A673 (cell line): ENCODE measurements at places on chromosomes 7 and 10.

GRCh38 chr10:23404461-23404980, 34.4 kb upstream of the OTUD1 start:
- no peak overlapping the region for H3K27ac ChIP-seq
- no peak overlapping the region for H3K4me3 ChIP-seq
- H3K4me1 ChIP-seq, result no peaks in the 10 kb centered on the region

- H3K27ac ChIP-seq, result no peak overlapping the region
- H3K27me3 ChIP-seq, result no peaks in the 10 kb centered on the region
- H3K4me3 ChIP-seq, result no peak overlapping the region
- no peak for DNase-seq
These were observed 127.2 kb upstream of the PPP2R2D start for GRCh38 chr10:131773370-131774343.

DNA sequence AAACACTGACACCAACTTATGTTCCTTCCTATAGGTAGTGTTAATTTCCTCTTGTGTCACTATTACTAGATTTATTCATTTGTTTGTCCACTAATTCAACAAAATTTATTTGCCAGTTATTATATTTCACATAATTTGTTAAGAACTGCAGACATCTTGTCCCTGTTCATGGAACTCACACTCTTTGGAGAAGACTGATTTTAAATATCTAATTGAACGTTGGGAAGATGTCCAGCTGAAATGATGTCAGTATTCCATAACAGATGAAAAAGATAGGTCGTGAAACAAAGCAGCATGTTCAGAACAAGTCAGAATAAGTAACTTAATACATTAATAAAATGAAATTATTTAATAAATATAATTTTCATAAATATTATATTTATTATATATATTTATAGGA, 873.1 kb upstream of the PHF14 start:
- no peaks in the 10 kb centered on the region for H3K36me3 ChIP-seq
- no peak overlapping the region for H3K27ac ChIP-seq
- DNase-seq, result no peak
- H3K27me3 ChIP-seq, result no peaks in the 10 kb centered on the region

- no peaks in the 10 kb centered on the region for H3K4me1 ChIP-seq
- H3K36me3 ChIP-seq, result peaks cover 3% of the 10 kb centered on the region
- H3K27me3 ChIP-seq, result no peaks in the 10 kb centered on the region
- no peak overlapping the region for H3K4me3 ChIP-seq
- DNase-seq, result no peak
- no peak overlapping the region for H3K27ac ChIP-seq
These were observed 12.1 kb upstream of the PYROXD2 start for GRCh38 chr10:98427011-98427515.

DNA sequence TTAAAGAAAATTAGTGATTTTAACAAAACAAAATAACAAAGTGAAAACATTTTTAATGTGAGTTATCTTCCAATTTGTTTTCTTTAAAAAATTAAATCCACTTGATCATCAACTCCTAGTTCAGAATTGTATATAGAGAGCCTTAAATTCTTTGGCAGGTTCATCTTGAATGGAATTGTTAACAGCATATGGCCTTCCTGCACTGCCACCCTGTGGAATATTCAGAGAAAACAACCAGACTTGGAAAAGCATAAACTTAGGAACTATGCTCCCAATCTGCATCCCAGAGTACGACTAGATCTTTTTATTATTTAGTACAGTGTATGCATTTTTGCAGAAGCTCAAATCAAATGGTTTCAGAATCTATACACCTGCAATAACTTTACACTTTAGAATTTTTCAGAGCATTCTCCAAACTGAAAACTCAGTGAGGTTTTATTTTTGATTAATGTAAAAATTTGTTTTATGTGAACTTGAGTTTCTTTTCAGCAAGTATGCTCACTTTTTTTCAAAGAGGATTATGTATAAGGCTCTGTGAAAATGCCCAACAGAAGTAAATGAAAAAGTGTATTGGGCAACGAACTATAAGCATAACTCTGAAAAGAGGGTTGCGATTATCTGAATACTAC, 44.9 kb upstream of the ANK3 start:
- H3K36me3 ChIP-seq, result no peaks in the 10 kb centered on the region
- H3K4me1 ChIP-seq, result no peaks in the 10 kb centered on the region
- H3K27ac ChIP-seq, result no peak overlapping the region
- DNase-seq, result peak; percentile 72
- H3K27me3 ChIP-seq, result no peaks in the 10 kb centered on the region
- no peak overlapping the region for H3K4me3 ChIP-seq

DNA sequence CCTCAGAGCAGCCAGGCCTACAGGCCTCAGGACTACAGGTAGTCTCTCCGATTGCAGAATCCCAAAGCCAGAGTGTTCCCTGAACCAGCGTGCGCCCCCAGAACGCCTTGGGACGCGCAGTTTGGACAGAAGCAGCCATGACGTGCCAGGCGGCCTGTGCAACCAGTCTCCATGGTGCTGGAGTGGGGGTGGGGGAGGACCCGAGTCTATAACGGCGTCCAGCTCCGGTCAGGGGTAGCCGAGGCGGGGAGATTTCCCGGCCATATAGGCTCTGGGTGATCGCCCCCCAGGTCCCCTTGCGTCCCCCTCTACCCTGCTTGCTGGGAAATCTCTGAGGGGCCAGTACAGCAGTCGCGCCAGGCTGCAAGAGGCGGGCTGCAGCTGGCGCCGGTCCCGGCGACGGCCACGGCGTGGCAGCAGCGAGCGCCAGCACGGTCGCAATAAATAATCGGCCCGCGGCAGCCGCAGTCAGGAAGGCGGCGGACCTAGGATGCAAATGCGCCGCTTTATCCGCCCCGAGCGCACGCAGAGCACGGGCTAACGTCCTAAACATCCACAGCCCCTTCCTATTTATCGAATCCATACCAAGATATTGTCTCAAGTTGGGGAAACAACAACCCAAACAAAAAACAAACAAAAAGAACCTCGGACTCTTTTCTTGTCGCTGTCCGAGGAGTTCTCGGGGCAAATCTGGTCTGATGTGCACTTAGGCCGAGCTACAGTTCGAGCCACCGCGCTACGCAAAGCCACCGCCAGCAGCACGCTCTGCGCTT, 1.6 kb downstream of the HOXA3 start:
- H3K36me3 ChIP-seq, result no peaks in the 10 kb centered on the region
- H3K27ac ChIP-seq, result no peak overlapping the region
- H3K4me3 ChIP-seq, result peak overlapping the region; percentile 26

- no peak for DNase-seq
- no peaks in the 10 kb centered on the region for H3K4me1 ChIP-seq
- H3K27ac ChIP-seq, result no peak overlapping the region
- no peaks in the 10 kb centered on the region for H3K36me3 ChIP-seq
- no peak overlapping the region for H3K4me3 ChIP-seq
These were observed 147.4 kb upstream of the TBX20 start for GRCh38 chr7:35401217-35401879.

GRCh38 chr10:100025576-100025975, 15.8 kb upstream of the DNMBP start:
- no peak for DNase-seq
- H3K4me1 ChIP-seq, result no peaks in the 10 kb centered on the region
- H3K36me3 ChIP-seq, result no peaks in the 10 kb centered on the region
- no peak overlapping the region for H3K27ac ChIP-seq

GRCh38 chr10:547591-548081, 141.8 kb downstream of the DIP2C start:
- peaks cover 12% of the 10 kb centered on the region for H3K4me1 ChIP-seq
- no peaks in the 10 kb centered on the region for H3K27me3 ChIP-seq
- DNase-seq, result no peak
- no peak overlapping the region for H3K4me3 ChIP-seq
- no peak overlapping the region for H3K27ac ChIP-seq

DNA sequence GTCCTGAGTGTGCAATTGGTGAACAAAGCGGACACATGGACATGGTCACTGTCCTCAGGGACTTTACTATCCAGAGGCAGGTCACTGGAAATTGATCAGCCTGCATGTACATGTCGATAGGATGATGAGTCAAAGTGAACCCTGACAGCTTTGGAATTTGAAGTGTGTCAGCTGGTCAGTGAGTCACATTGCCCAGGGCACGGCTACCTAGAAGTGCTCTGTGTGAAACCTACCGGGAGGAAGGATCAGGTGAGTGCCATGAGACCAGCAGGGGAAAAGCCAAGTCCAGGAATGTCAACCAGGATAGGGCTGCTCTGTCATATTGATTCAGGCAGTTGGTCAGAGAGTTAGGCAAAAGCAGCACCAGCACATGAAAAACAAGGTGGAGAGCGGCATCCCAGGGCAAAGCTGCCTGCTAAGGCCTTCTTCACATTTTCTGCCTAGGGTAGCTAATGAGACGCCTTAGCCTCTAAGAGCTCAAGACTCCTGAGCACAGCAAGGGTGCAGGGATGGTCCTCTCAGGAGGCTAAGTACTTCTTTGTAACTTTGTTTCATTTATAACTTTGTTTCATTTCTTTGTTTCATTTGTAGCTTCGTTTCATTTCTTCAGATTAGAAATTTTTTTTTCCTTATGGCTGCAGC, 19.4 kb upstream of the PDCD4 start:
- H3K4me1 ChIP-seq, result no peaks in the 10 kb centered on the region
- no peaks in the 10 kb centered on the region for H3K27me3 ChIP-seq
- DNase-seq, result no peak
- H3K4me3 ChIP-seq, result no peak overlapping the region
- H3K36me3 ChIP-seq, result no peaks in the 10 kb centered on the region
- no peak overlapping the region for H3K27ac ChIP-seq

DNA sequence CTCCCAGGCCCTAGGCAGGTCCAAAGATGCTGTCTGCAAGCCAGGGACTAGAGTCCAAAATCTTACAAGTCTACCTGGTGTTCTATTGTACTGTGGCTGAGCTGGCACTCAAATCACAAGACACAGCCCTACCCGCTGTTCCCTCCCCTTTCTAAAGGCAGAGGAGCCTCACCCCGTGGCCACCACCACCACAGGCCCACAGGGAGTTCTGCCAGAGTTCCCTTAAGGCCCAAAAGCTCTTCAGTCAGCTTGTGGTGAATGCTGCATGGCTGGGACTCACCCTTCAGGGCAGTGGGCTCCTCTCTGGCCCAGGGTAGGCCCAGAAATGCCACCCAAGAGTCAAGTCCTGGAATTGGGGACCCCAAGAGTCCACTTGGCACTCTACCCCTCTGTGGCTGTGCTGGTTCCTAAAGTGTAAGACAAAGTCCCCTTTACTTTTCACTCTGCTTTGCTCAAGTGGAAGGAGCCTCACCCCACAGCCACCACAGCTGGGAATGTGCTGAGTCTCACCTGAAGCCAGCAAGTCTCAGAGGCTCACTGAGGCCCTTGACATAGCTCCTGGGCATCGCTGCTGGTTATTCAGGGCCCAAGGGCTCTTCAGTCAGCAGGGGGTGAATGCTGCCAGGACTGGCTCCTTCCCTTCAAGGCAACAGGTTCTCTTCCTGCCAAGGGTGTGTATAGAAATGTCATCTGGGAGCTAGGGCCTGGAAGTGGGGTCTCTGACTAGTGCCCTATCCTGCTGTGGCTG, 48.8 kb upstream of the PSAP start:
- no peaks in the 10 kb centered on the region for H3K36me3 ChIP-seq
- no peaks in the 10 kb centered on the region for H3K27me3 ChIP-seq
- H3K27ac ChIP-seq, result no peak overlapping the region
- DNase-seq, result no peak
- no peaks in the 10 kb centered on the region for H3K4me1 ChIP-seq

- no peak overlapping the region for H3K27ac ChIP-seq
- peaks cover 42% of the 10 kb centered on the region for H3K4me1 ChIP-seq
- H3K4me3 ChIP-seq, result no peak overlapping the region
- H3K27me3 ChIP-seq, result no peaks in the 10 kb centered on the region
- H3K36me3 ChIP-seq, result no peaks in the 10 kb centered on the region
These were observed 13.6 kb downstream of the SVIL start for GRCh38 chr10:29621161-29621560.

- no peak for DNase-seq
- no peaks in the 10 kb centered on the region for H3K27me3 ChIP-seq
- no peaks in the 10 kb centered on the region for H3K4me1 ChIP-seq
- no peaks in the 10 kb centered on the region for H3K36me3 ChIP-seq
- no peak overlapping the region for H3K27ac ChIP-seq
These were observed 10.0 kb upstream of the TNS3 start for GRCh38 chr7:47591655-47592572.

GRCh38 chr10:48437546-48437945, 131.1 kb downstream of the MAPK8 start:
- no peak overlapping the region for H3K4me3 ChIP-seq
- no peak overlapping the region for H3K27ac ChIP-seq
- H3K27me3 ChIP-seq, result no peaks in the 10 kb centered on the region
- no peaks in the 10 kb centered on the region for H3K36me3 ChIP-seq
- DNase-seq, result no peak
- no peaks in the 10 kb centered on the region for H3K4me1 ChIP-seq

DNA sequence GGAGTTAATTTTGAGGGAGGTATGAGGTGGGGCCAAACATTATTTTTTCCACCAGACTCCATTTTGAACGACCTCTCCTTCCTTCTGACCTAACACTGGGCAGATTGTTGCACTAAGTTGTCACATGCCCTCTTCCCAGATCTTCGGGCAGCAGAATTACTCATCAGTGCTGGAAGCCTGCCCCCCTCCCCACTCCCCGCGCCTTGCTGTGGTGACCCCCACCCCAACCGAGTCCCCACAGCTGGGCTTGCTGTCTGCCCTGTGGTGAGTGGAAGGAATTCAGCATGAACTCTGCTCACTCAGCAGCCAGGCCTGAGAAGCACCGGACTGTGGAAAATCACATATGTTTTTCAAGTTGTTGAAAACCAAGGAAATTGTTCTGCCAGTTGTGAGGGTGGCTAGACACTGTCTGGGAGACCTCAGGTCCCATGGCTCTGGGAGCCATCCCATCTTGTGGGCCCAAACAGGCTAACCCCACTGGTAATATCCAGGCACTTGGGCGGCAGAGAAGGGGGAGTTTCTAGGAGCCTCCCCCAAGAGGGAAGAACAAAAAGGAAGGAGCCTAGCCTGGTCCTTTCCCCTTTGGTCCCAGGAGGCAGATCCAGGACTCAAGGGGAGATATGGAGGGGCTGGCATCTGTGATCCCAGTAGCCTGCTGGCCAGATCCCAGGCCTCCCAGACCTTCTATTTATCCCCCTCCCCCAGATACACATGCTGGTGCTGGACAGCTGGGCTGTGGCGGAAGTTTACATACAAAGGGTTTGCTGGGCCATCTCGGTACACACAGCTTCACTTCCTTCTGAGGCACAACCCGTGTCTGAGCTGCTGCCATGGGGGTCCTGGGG, 3.5 kb upstream of the AEBP1 start:
- H3K27ac ChIP-seq, result no peak overlapping the region
- H3K36me3 ChIP-seq, result no peaks in the 10 kb centered on the region
- no peak overlapping the region for H3K4me3 ChIP-seq
- H3K27me3 ChIP-seq, result no peaks in the 10 kb centered on the region
- H3K4me1 ChIP-seq, result peaks cover 16% of the 10 kb centered on the region

DNA sequence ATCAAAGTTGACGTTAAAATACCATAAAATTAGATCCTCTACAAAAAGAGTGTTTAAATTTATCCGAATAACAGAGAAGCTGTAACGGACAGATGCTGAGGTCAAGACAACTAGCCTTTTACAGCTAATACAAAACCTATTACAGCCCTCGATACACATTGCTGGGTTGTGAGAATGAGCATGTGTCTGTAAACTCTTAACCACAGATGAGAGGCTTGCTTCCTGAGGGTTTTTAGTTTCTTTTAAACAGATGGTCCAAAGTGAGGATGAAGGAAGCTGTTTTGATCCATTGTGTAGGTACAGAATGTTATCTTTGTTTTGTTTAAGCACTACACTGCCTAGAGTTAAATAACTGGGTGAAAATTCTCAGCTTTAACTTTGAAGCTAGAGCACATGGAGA, 578.2 kb downstream of the PARD3 start:
- no peaks in the 10 kb centered on the region for H3K27me3 ChIP-seq
- no peak overlapping the region for H3K27ac ChIP-seq
- H3K36me3 ChIP-seq, result no peaks in the 10 kb centered on the region
- H3K4me1 ChIP-seq, result peaks cover 10% of the 10 kb centered on the region
- no peak for DNase-seq
